ENCODE measurements at places on chromosomes 16 and 17.

DNA sequence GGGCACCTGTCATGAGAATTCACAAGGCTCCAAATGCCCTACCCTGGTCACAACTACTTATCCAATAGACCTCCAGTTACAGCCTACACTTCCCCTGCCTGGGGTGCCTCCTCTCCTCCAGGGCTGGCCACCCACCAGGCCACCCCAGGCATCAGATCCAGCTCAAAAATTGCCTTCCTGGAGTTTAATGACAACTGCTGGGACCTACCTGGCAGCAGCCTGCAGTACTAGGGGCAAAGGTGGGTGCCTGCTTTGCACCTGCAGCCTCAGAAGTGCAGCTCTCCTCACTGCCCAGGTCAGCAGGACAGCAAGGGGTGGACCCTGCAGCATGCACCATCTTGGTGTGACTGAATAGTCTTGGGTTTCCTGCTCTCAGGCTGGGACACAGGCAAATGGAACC is 3.6 kb downstream of the GP1BA start:
- DNase-seq = no peak

DNA sequence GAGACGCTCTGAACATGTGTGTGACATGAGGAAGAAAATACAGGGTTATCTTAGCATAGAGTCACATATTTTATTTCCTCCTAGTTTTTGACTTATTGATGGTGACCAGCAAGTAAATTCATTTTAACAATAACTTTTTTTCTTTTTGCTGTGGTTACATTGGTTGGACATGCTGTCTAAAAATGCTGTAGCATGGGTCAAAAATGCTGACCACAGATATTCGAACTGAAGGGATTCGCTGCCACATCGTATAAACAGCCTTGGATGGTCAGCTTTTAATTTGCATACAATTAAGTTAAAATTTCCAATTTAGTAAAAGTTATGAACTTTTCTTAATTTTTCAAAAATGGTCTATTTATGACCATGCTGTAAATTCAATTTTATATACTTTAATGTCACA is 30.5 kb downstream of the RPGRIP1L start:
- DNase-seq = no peak

GRCh38 chr17:80080081-80080480 is 21.3 kb upstream of the GAA start:
- DNase-seq = no peak

DNA sequence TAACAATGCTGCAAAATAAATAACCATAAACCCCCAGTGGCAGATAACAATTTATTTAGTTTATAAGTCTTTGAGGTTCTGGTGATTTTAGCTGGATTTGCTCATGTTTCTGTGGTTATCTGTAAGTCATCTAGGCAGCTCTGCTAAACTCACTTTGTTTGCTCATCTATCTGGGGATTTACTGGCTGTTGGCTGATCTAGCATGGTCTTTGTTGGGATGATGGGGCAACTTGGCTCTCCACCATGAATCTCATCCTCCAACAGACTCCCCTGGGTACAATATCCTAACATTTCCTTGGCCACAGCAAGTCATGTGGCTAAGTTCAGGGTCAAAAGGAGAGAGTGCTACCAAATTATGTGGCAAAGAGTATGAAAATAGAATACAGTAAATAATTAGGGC is 359.3 kb downstream of the CA10 start:
- no peak for DNase-seq

DNA sequence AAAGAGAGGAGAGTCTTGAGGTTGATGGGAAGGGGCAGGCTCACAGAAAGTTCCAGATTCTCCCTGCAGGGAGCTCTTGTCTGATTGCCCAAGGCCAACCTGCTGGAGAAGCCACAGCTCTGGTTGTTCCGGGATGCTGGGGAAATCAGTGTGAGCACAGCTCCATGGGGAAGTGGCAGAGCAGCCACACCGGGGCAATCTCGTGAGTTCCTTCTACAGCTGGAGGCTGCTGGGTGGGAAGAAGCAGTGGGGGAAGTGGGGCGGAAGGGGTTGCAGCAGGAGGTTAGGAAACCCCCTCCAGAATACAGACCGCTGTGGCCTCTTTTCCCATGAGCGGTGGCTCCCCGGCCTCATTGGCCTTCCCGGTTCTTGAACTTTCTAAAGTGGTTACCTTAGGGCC is 34.0 kb downstream of the KIAA0513 start:
- no peak for DNase-seq

- no peak for DNase-seq
Measured at GRCh38 chr16:2211923-2212347, 1.3 kb upstream of the BRICD5 start.

DNA sequence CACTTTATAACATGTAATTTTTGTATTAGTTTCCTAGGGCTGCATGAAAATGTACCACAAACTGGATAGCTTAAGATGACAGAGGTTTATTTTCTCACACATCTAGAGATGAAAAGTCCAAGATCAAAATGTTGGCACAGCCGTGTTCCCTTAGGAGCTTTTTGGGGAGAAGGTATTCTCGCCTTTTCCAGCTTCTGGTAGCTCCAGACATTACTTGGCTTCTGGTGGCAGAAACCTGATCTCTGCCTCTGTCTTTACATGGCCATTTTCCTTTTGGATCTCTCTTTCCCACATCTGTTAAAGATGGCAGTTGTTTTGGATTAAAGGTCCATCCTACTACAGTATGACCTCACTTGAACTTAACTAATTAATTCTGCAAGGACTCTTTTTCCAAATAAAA is 885.7 kb upstream of the CDH8 start:
- peak; percentile 23 for DNase-seq

GRCh38 chr16:53898993-53899392 is 195.0 kb downstream of the FTO start:
- DNase-seq = no peak

Data from DMS 273 treated with DMSO at 0.1 percent for 48 hours (cell line).